ENCODE measurements at places on chromosomes 2 and 18.

GRCh38 chr2:70113359-70114070 is 26.2 kb downstream of the PCBP1 start:
- DNase-seq, result no peak

GRCh38 chr2:163343316-163343715 is 392.5 kb downstream of the FIGN start:
- no peak for DNase-seq

GRCh38 chr18:36809590-36810381 is 19.0 kb downstream of the TPGS2 start:
- DNase-seq, result peak; percentile 14

DNA sequence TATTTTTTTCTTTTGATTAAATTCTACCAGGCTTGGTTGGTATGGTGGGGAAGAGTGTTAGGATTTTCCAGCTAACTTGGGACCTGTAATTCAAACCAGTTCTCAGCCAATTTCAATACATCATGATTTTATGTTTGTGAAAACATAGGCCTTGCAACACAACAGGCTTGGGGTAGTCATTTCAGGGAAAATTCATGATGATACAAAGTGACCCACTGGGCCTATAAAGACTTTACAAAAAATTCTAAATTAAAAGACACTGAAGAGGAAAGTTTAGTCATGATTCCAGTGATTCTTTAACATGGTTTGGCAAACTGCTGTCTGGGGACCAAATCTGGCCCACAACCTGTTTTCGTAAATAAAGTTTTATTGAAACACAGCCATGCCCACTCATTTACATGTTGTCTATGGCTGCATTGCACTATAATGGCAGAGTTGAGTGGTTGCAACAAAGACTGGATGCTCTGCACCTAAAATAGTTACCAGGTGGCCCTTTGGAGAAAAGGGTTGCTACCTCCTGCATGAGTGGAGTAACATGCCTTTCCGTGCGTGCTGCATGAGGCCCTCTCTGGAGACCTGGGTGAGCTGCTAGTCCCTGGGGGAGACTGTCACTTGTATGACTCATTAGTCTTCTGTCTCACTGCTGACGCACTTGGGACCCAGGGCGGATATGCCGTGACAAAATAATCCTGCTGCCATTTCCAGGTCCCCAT is 73.6 kb downstream of the NPAS2 start:
- no peak for DNase-seq

Measured in CD4-positive, alpha-beta T cell (primary cell).